ENCODE measurements at places on chromosomes 6 and 20.

DNA sequence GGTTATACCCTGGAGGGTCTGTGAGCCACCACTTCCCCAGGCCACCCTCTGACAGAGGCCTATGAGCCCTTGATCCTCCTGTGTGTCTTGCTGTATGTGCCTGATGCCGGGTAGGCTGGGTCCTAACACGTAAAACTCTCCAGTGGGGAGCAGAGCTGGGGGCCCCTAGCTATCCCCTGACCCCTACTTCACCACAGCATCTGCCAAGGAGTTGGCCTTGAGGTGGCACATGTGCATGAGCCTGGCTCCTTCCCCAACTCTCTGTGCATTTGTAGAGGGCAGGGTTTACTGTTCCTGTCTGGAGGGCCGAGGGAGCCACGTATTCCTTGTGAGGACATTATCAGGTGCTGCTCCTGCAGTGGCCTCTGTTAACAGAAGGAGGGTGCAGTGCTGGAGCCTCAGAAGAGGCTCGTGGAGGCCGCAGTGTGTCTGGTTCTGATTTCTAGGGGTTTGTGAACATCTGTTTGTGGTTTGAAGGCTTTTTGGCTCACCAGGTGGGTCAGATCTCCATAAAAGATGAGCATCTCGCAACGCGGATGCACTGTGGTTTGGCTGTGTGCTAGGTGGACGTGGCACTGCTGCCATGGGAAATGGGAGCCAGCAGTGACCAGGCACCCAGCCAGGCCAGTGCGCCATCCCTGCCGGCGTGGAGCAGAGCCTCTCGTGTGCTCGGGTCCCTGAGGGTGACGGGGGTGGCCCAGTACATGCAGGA is 152.1 kb downstream of the DTNBP1 start:
- DNase-seq = no peak

DNA sequence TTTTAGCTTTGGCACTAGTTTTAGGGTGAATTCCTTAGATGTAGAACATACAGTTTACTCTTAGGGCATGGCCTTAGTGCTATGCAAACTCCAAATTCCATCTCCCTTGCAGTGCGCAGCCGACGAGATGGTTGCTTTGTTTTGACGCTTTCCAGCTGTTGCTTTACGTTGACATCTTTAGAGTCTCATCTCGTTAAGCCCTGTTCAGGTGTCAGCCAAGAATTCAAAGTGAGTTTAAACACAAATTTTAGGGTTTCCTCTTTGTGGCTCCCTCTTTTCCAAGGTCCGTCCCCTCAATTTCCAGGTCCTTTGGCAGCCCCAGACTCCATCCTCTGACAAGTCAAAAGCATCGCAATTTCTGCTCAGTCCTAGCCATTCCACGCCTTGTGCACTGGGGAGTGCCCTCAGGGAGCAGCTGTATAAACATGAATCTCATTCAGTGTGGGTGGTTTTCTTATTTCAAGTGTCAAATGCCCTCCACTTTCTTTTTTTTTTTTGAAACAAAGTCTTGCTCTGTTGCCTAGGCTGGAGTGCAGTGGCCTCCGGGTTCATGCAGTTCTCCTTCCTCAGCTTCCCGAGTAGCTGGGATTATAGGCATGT is 14.1 kb upstream of the MAK start:
- DNase-seq = no peak

- DNase-seq = no peak
Observed at GRCh38 chr6:10421158-10421920, 6.5 kb upstream of the TFAP2A start.

GRCh38 chr6:111722179-111722731 is 116.6 kb upstream of the TRAF3IP2 start:
- no peak for DNase-seq

GRCh38 chr6:47785182-47785581 is 3.4 kb downstream of the OPN5 start:
- no peak for DNase-seq

DNA sequence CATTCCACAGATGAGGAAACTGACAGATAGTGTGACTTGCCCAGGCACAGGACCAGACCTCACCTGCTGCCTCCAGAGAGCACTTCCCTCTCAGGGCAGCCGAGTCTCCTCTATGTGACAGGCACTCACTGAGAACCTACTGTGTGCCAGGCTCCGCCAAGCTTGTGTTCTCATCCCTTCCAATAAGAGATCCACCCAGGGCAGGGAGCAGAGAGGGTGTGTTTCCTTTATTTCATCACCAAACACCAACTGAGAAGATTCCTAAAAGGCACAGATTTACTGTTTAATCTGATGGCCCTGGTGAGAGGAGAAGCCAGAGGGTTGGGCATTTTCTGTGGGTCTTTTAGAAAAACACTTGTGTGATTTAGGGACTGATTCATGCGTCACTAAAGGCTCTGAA is 20.5 kb downstream of the SIRPA start:
- DNase-seq = no peak

DNA sequence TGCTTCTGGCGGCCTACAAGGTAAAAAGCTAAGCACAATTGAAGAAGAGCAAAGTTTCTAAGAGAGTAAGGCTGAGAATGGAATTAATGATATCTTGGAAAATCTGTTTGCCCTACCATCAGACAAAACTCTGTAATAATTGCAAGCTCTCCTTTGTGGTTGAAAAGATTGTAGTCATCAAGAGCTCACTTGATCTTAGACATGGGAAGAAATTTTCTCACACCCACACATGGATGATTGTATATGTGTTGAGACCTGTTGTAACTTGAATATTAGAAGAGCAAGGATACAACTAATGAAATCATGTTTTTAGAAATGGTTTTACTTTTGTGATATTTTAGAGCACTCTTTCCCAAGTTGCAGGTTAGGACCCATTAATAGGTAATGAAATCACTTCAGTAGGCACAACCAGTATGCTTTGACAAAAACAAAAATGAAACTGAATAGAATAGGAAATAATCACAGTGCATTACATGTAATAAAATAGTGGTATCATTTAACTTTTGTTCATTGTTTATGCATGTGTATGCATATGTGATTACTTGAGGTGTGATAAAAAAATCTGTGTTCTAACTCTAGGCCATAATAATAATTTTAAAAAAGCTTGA is 14.0 kb downstream of the DCBLD1 start:
- no peak for DNase-seq

DNA sequence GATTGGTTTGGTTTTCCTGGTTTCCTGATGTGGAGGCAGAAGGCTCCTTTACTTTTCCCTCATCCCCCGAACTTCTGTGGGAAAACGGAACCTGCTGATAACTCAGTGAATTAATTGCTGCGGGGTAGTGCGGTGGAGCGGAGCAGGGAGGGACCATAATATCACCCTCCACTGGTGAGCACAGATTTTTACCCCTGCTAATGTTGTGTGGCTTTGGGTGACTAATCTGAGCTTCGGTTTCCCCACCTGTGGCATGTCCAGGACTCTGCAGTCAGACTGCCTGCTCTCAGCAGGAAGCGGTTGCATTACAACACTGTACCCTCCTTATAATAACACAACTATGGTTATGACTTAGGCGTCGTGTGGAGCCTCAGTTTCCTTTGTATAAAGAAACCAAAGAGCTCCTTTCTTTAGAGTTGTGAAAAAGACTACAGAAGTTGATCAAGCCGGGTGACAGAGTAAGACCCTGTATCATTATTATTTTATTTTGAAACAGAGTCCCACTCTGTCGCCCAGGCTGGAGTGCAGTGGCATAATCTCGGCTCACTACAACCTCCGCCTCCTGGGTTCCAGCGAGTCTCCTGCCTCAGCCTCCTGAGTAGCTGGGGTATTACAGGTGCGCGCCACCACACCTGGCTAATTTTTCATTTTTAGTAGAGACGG is 2.2 kb upstream of the ID1 start:
- no peak for DNase-seq

- DNase-seq = no peak
Observed at GRCh38 chr20:62320581-62321354, 18.0 kb downstream of the ADRM1 start.

DNA sequence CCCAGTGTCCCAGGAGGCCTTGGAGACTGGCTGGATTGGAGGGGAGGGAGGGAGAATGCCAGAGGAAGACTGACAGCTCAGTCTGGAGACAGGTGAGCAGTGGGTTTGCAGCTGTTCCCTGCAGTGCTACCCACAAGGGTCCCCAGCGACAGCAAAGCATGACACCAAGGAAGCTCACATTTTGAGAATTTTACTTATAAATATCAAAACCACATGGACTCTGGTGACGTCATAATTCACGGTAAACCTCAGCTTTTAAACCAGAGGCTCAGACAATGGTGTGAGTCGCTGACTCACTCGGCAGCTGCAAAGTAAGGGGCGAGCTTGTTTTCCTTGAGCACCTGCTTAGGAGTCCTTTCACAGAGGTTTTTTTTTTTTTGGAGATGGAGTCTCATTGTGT is 65.2 kb downstream of the THBS2 start:
- no peak for DNase-seq

DNA sequence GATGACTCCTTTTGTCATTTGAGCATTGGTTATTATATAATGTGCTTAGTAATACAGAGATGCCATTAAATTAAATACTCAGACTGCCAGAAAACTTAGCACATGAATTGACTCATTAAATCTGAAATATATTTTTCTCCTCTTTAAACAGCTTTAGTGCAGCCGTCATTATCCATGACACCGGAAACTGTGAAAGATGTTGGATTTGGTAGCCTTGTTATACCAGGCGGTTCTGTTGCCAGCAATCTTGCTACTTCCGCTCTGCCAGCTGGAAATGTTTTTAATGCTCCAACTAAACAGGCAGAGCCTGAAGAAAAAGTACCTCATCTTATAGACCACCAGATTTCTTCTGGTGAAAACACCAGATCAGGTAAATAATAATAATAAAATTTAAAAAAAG is 97.6 kb downstream of the SCAF8 start:
- DNase-seq = no peak

DNA sequence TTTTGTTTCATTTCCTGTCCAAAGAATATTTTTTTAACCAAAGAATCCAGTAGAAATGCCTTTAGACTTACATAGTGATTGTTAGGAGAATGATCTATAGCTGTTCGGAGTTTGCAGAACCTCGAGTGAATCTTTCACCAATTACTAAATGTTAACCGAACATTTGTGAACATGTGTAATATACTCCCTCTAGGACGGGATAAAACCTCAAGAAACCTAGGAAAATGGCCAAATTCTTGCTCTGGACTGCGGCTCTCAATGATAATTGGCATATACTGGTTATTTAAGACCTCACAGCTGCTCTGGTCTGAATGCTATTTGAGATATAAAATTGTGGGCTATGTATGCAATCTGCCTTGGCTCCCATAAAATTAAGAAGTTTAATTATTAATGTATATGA is 137.1 kb downstream of the PACRG start:
- DNase-seq = no peak

GRCh38 chr6:119347466-119348095 is 2.0 kb downstream of the MAN1A1 start:
- no peak for DNase-seq

DNA sequence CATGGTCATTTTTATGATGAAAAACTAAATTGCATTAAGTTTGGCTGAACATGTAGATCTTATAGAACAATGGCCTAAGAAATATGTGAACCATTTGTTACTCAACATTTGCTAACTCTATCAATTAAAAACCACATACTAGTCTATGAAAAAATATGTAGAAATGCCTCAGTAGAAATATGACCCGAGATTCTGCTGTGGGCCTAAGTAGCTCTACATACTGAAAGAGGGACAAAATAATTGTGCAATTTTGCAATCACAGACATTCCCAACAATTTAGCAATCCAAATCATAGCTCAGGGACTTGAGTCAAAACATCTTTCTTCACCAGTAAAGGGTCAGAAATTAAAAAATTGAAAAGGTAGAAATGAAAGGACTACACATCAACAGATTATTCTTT is 619.0 kb downstream of the FRK start:
- DNase-seq = no peak

GRCh38 chr6:136085370-136086115 is 164.6 kb downstream of the MTFR2 start:
- no peak for DNase-seq

- DNase-seq = no peak
Observed at GRCh38 chr6:170122651-170123050, 168.2 kb downstream of the DLL1 start.

- DNase-seq = no peak
Observed at GRCh38 chr6:118298476-118299427, 249.3 kb upstream of the PLN start.

DNA sequence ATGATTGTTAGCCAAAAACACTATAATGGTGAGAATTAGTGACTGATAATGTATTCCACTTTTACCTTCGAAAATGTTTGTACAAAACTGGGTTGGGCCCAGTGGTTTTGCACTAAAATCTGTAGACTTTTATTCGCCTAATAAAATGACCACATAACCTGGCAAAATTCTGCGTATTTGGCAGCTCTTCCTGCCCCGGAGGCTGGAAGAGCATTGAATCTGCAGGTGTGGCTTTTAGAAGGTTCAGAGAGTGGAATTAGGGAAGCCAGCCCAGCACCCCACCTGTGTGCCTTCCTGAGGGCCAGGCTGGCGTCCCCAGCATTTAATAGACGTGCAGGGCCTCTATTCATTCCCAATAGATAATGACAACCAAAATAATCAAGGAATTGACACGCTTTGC is 256.7 kb downstream of the UST start:
- no peak for DNase-seq

- DNase-seq = no peak
Observed at GRCh38 chr6:139174961-139175360, 40.1 kb downstream of the HECA start.

Data from nucleus accumbens (tissue), 56 donors.